ENCODE measurements at places on chromosomes 11 and 22. TPM values are rescaled to one million over a fixed set of nuclear protein-coding genes. Genes with fewer than 3 reads are reported as not detected.

C11orf97 gene
- not detected for polyA plus RNA-seq

VSTM5 gene
- polyA plus RNA-seq = 0.13 TPM

INPP5J gene
- polyA plus RNA-seq = 0.26 TPM

- DNase-seq = no peak
Observed at GRCh38 chr11:76801225-76801624, 18.1 kb downstream of the TSKU start.

GRCh38 chr22:44439356-44440223, 58.4 kb downstream of the RTL6 start:
- DNase-seq = no peak

- no peak for DNase-seq
Observed at GRCh38 chr11:907668-908067, 2.9 kb downstream of the CHID1 start.

GRCh38 chr22:48380016-48380665, 1447.5 kb downstream of the BRD1 start:
- no peak for DNase-seq
